ENCODE measurements at places on chromosomes 4 and X. TPM values are rescaled to one million over a fixed set of nuclear protein-coding genes. Genes with fewer than 3 reads are reported as not detected.

NXF2B gene
- polyA plus RNA-seq = not detected

F9 gene
- polyA plus RNA-seq = not detected

- no peaks in the 10 kb centered on the region for H3K27me3 ChIP-seq
- no peaks in the 10 kb centered on the region for H3K36me3 ChIP-seq
- no peak overlapping the region for H3K4me3 ChIP-seq
- DNase-seq = no peak
- H3K4me1 ChIP-seq = no peaks in the 10 kb centered on the region
Measured at GRCh38 chrX:112826023-112826422, 14.6 kb downstream of the AMOT start.

GRCh38 chr4:128571747-128572146 lies 237.8 kb upstream of the JADE1 start:
- H3K27me3 ChIP-seq = peaks cover 5% of the 10 kb centered on the region
- no peak overlapping the region for H3K27ac ChIP-seq

GRCh38 chrX:109049903-109050302 lies 313.5 kb upstream of the IRS4 start:
- no peak overlapping the region for H3K27ac ChIP-seq
- H3K27me3 ChIP-seq = no peaks in the 10 kb centered on the region
- no peak overlapping the region for H3K4me3 ChIP-seq
- no peaks in the 10 kb centered on the region for H3K36me3 ChIP-seq
- no peak for DNase-seq
- H3K4me1 ChIP-seq = no peaks in the 10 kb centered on the region

GRCh38 chrX:82362550-82362949 lies 1145.5 kb upstream of the POU3F4 start:
- H3K4me3 ChIP-seq = no peak overlapping the region
- H3K27ac ChIP-seq = no peak overlapping the region
- H3K27me3 ChIP-seq = no peaks in the 10 kb centered on the region
- H3K4me1 ChIP-seq = no peaks in the 10 kb centered on the region

DNA sequence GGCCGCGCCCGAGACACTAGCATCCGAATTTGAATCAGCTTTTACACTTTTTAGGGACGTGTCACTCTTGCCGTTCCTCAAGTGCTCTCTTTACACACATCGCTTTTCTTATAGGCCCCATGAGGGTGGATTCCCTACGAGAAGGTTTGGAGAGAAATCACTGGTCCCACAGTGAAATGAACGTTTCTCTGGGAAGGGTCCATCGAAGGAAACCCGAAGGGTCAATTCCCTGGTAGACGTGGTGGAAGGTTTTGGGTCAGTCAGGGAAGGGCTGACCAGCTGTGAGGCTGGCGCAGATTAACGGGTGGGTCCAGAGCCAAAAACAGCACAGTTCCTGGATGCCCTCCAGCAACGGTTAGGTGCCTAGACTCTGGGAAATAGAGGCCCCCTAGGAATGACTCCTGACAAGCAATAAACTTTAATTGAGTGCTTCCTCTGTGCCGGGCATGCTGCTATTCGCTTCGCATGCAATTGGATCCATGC lies 35.9 kb downstream of the ETDC start:
- peak overlapping the region; percentile 89 for H3K4me3 ChIP-seq
- H3K36me3 ChIP-seq = peaks cover 5% of the 10 kb centered on the region
- H3K27me3 ChIP-seq = no peaks in the 10 kb centered on the region
- H3K4me1 ChIP-seq = peaks cover 46% of the 10 kb centered on the region
- H3K27ac ChIP-seq = peak overlapping the region; percentile 93

DNA sequence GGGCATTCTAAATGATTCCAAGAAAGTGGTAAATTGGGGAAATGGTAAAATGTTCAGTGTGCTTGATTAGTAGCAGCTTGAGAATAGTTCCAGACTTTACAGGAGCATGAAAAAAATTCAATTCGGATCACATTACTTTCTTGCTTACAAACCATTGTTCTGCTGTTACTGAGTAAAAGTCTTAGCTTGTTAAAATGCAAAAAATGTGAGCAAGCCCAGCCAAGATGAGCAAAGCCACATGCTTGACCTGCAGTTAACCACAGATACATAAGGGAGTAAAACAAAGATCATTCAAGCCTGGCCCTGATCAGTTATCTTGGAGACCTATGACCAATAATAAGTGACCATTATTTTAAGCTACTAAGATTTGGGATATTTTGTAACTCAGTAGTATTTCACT lies 562.9 kb upstream of the MAGEB2 start:
- H3K4me3 ChIP-seq = no peak overlapping the region
- DNase-seq = no peak
- no peaks in the 10 kb centered on the region for H3K36me3 ChIP-seq

DNA sequence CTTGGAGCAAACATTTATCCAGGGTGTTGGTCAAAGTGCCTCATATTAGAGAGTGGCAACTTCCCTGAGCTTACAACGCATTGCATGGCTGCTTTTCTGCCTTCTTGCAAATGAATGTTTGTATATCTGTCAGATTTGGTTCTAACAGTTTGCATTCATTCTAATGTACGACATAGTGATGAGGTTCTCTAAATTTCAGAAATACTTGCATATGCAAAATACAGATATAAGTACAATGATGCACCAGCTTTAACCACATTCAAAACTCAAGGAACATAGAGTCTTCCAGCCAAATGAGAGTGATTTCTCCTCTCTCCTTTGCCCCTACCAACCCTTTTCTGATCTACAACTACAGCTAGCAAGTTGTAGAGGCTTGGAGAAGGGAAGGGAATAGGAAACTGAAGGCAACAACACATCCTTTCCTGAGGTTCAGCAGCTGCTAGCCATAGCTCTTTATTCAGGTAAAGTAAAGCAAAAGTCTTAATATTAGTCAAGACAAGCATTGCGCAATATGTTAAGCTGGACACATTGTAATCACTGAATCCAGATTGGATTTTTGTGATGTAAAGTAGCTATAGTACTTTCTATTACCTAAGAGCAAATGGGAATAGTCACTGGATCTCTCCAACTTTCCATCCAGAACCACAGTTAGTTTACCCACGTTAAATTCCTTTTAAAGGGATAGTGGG lies 6.3 kb downstream of the TKTL2 start:
- no peak for DNase-seq
- no peaks in the 10 kb centered on the region for H3K36me3 ChIP-seq
- no peak overlapping the region for H3K27ac ChIP-seq
- H3K4me1 ChIP-seq = no peaks in the 10 kb centered on the region
- H3K27me3 ChIP-seq = peaks cover 12% of the 10 kb centered on the region
- no peak overlapping the region for H3K4me3 ChIP-seq

GRCh38 chr4:182752158-182752910 lies 164.9 kb downstream of the DCTD start:
- no peak overlapping the region for H3K27ac ChIP-seq
- no peaks in the 10 kb centered on the region for H3K4me1 ChIP-seq
- H3K36me3 ChIP-seq = no peaks in the 10 kb centered on the region
- no peak overlapping the region for H3K4me3 ChIP-seq
- DNase-seq = no peak

FAAH2 gene
- polyA plus RNA-seq = 2.4 TPM

PABPC4L gene
- polyA plus RNA-seq = not detected

DNA sequence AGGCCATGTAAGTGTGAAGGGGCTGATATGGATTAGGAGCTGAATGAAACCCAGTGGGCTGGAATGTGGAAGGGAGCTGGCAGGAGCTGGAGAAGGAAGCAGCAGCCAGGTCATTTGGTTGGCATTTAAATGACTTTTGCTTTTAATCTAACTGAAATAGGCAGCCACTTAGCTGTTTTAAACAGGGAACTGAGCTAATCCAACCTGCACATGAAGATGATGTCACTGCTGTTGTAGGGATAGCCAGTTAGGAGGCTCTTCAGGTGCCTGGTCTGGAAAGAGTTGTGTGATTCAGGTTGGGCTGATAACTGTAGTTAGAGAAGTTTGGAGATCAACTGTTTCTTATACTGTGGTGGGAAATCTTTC lies 122.4 kb downstream of the PALLD start:
- no peaks in the 10 kb centered on the region for H3K27me3 ChIP-seq
- no peaks in the 10 kb centered on the region for H3K4me1 ChIP-seq
- H3K4me3 ChIP-seq = no peak overlapping the region

GRCh38 chr4:10019521-10020051 lies 1.7 kb downstream of the SLC2A9 start:
- no peaks in the 10 kb centered on the region for H3K27me3 ChIP-seq
- H3K4me3 ChIP-seq = peak overlapping the region; percentile 86
- DNase-seq = no peak
- peak overlapping the region; percentile 97 for H3K27ac ChIP-seq

SLC10A7 gene
- polyA plus RNA-seq = 12.0 TPM

ITGB1BP2 gene
- not detected for polyA plus RNA-seq

DNA sequence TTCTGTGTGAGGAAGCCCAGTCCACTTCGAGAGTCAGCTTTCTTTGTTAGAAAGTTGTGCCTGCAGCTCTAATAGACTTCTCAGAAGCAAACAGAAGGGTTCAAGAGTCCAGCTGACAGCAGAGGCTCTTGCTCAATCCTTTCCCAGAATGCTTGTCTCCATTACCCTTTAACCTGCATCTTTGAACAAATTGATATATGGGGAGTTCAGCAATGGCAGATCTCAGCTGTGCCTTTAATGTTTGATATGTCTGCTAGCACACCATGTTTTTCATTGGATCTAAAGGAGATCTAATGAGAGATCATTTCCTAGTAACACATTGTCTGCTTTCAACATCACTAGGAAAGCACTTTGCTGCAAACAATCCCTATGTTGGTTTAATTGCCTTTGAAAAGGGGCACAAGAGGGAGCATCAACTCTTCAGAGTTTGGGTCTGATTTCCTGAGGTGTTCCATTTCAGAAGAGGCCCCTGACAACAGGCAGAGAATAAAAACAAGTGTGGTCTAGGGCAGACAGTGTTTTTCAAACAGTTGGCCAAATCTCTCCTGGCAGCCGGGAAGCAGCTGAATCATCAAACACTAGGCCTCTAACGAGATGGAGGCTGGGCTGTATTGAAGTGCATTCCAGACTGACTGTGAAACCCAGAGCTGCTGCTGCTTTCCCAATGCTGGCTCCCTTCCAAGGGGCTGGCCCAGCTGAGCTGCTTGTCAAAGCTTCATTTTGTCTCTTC lies 55.5 kb downstream of the LUZP4 start:
- H3K4me1 ChIP-seq = no peaks in the 10 kb centered on the region
- DNase-seq = no peak
- no peaks in the 10 kb centered on the region for H3K27me3 ChIP-seq

DNA sequence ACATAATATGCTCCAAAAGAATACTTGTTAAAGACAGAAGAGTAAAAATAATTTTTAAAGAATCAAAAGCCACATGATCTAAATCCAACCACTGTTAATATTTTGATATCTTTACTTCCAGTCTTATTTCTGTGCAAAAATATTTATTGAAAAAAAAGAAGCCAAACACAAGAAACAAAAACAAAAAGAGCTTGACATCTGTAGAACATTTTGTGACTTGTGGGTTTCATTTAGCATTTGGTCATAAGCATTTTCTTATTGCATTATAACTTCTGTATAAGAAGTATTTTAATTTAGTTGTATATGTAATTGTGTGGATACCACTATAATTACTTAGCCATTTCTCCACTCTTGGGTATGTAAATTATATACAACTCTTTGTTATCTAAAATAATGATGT lies 63.1 kb downstream of the DIPK2B start:
- no peaks in the 10 kb centered on the region for H3K27me3 ChIP-seq
- no peak overlapping the region for H3K4me3 ChIP-seq
- no peaks in the 10 kb centered on the region for H3K4me1 ChIP-seq
- no peaks in the 10 kb centered on the region for H3K36me3 ChIP-seq
- no peak overlapping the region for H3K27ac ChIP-seq
